Urinary bladder (tissue), 4 donors: ENCODE measurements at places on chromosomes 3 and 15. TPM values are rescaled to one million over a fixed set of nuclear protein-coding genes. Genes with fewer than 3 reads are reported as not detected.

GRCh38 chr15:38652183-38652794 is 87.7 kb upstream of the RASGRP1 start:
- no peak for DNase-seq

- DNase-seq, result no peak
Measured at GRCh38 chr15:43404130-43404529, 33.2 kb downstream of the TUBGCP4 start.

- DNase-seq, result no peak
Measured at GRCh38 chr3:107819656-107820055, 271.2 kb downstream of the CD47 start.

- no peak for DNase-seq
Measured at GRCh38 chr15:59177317-59177660, 29.4 kb upstream of the LDHAL6B start.

- no peak for DNase-seq
Measured at GRCh38 chr3:81033684-81034083, 727.8 kb downstream of the GBE1 start.

- no peak for DNase-seq
Measured at GRCh38 chr3:125634336-125634950, 39.1 kb upstream of the OSBPL11 start.

GRCh38 chr3:72950372-72950771 is 46.2 kb upstream of the PPP4R2 start:
- no peak for DNase-seq

DNA sequence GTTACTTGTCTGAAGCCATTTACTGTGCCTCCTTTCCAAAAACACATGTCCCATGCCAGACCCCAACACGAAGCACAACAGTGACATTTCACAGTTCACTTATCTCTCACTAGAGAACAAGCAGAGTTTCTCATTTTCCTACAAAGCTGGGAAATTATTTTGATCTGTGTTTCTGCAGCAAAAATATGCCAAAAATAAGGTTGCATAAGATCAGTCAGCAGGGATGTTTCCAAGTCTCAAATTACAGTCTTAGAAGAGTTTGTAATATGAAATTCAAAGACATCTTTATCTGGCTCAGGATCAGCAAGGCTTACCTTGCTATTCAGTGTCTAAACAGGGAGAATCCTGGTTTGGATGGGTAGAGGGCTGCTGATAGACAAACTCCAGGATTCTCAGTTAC is 75.5 kb downstream of the GJD2 start:
- no peak for DNase-seq

DNA sequence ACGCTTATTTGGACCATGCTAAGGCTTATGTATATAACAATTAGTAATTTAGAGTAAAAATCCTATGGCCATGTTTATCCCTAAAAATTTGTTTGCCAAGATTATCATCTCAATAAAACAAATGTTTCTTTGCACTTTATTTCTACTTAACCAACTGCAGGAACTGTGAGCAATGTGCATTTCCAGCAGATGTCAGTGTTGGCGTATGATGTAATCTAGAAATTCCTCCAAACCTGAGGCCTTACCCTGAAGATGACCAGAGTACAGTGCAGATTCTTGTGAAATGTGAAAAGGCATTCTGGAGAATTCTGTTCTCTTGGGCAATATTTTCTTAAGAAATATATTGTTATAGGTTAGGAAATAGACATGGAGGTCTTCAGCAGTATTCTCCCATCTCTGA is 205.9 kb downstream of the MBNL1 start:
- peak; percentile 25 for DNase-seq

GRCh38 chr3:60219501-60219900 is 1031.8 kb downstream of the FHIT start:
- DNase-seq, result no peak

DNA sequence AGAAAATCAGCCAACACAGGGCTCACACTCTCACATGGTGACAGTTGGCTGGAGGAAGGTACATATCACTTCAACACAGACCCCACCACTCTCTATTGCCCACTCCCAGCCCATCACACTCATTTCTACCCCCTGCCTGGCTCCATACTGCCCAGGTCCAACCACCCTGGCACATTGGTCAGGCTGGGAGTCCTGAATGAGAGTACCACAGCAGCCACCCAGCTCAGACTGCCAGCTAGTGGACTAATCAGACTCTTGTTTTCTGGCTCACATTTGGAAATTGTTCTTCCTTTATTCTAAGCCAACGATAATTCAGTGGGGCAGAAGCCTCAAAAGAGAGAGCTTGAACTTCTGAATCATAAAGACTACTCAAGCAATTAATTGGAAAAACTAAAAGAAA is 20.0 kb downstream of the MRPL46 start:
- no peak for DNase-seq

GRCh38 chr3:52873433-52874159 is 23.8 kb downstream of the STIMATE start:
- DNase-seq, result no peak

Gene SEMA3B
- total RNA-seq, result 63.4 TPM

Gene OR5K2
- not detected for total RNA-seq

Gene AADACL2
- 0.48 TPM for total RNA-seq

Gene DLEC1
- 0.42 TPM for total RNA-seq

Gene A4GNT
- not detected for total RNA-seq

Gene TIMP4
- total RNA-seq, result 1.3 TPM

Gene CADPS
- total RNA-seq, result 19.2 TPM

Gene ESYT3
- total RNA-seq, result 3.2 TPM

Gene STRC
- 0.05 TPM for total RNA-seq

Gene TMC3
- total RNA-seq, result 0.95 TPM

Gene IFT57
- total RNA-seq, result 80.1 TPM
